ENCODE measurements at places on chromosomes 4 and X.

DNA sequence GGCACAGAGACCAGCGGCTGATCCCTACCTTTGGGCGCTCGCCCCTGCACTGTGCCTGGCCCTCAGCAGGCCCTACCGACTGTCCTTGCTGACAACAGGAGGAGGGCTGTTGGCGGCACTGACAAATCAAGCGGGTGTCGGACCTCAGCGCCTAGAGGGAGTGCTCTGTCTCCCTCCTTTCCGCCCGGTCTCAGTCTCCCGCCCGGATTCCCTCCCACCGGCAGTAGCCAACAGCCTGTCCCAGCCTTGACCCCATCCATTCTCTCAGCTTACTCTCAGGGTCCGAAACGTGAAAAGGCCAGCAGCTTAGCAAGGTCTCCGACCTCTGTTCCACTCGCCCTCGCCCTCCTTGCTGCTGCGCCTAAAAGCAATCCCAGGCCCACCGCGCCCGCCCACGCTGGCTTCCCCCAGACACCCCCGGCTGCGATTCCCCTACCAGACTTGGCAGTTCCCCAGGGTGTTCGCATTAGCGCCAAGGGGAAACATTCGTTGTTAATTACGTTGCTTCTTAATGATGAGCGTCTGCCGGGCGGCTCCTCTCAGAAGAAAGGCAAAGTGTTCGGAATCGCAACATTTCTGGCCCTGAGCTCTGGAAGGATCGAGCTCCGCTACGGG, 96.2 kb downstream of the SOWAHB start:
- no peak for DNase-seq

DNA sequence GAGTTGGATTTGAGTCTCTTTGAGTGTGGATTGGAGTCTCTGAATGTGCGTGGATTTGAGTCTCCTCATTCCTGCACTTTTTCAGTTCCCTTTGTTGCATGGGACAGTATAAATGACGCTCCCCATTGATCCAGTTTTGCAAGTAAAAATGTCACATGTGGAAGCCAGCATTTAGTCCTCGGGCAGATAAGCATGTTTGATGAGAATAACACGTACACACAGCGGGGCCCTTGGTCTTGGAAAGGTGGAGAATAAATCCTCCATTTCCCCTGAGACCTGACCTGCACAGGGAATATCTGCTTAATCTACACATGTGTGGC, 8.1 kb downstream of the P2RY8 start:
- no peak for DNase-seq

- no peak for DNase-seq
Measured at GRCh38 chr4:166839615-166840251, 394.6 kb downstream of the SPOCK3 start.

- DNase-seq: no peak
Measured at GRCh38 chr4:5186271-5187064, 135.2 kb downstream of the STK32B start.

- no peak for DNase-seq
Measured at GRCh38 chr4:111666826-111667360, 478.4 kb upstream of the FAM241A start.

DNA sequence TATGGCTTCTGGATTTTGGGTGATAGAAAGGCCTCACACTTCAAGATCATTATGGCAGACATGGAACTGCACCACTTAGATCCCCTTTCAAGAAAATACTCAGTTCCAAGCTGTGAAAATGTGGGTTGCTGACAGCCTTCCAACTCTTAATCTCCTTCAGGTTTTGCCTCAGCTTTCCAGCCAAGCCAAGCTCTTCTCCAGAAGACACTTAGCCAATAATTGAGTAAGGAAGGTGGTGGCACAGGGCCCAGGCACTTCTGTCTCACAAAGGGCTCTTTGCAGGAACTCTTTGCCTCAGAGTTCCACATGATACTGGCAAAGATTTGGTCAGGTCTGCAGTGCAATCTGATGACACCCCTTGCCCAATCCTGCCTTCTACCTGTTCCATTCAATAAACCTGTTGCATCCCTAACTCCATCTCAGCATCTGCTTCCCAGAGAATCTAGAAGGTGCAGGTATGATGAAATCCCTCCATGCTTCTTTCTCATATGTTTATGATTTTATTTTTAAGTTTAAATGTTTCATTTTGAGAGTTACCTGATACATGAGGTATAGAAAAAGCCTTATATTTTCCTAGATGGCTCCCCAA, 30.6 kb downstream of the ANXA5 start:
- no peak for DNase-seq

GRCh38 chr4:682490-683172, 6.3 kb downstream of the SLC49A3 start:
- DNase-seq: no peak

- no peak for DNase-seq
Measured at GRCh38 chr4:82691431-82691830, 107.2 kb downstream of the SCD5 start.

Measured in hippocampal formation (tissue), 2 donors.